Tibial artery (tissue), 4 donors: ENCODE measurements at places on chromosomes 12 and 14.

DNA sequence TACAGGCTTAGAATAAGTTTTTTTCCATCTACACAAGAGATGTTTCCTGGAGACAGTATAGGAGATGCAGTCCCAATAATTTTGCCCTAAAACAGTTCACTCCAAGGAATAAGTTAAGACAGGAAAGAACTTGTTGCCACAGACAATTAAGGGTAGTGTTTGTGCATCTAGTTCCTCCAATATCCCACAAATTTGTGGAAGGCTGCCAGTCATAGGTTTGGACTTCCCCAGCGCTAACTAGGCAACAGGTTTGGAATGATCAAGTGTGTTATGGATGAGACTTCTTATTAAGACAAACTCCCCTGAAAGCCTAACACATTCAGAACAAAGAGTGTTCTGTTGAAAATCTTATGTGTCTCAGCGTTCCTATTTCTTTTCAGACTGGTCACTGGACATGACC lies 611.0 kb downstream of the CCER1 start:
- DNase-seq, result no peak

- no peak for DNase-seq
These were observed 39.5 kb upstream of the DACT1 start for GRCh38 chr14:58598028-58598803.

DNA sequence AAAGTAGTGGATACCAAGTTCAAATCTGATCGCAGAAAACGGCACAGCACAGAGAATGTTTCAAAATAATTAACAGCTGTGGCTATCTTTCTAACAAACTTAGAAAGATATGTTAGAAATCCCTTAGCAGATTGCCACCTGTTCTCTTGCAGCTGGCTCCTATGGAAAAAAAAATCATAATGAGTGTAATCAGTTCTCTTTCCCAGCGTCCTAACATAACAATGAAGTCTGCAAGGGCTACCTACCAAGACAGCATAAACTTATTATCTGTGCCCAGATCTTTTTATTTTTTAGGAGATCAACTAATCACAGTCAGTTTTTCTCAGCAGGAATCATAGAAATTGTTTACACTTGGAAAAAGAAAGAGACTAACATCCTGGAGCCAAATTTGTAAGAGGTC lies 358.6 kb upstream of the FOXG1 start:
- no peak for DNase-seq

DNA sequence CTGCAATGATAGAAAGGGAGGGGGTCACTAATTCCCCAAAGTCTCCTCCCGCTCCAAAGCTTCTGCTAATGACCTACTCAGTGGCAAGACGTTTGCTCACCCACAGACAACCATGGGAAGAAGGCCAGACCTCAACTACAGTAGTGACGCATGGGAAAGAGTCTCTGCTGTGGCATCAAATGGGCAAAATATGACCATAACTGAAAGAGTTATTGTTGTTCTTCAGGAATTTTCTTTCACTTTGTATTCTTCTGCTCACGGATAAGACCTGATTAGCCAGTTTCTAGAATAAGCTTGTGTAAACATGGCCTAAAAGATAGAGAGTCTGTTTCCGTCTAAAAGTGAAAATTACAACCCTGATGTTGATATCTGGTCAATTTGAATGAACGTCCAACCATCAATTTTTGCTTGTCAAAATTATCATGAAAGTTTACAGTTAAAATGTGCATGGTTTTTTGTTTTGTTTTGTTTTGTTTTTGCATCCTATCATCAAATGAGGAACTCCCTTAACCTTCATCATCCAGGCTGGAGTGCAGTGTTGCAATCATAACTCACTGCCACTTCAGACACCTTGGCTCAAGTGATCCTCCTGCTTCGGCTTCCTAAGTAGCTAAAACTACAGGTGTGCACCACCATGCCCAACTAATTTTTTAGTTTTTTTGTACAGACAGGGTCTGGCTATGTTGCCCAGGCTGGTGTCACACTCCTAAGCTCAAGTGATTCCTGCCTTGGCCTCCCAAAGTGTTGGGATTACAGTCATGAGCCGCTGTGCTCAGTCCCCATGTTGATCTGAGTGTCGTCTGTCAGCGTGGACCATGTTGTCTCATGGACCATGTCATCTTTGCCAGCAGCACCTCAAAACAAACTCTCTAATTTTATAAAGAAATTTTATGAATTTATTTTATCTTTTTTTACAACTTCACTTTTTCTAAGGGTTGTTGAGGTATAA lies 7.0 kb downstream of the KRT6B start:
- DNase-seq, result no peak

DNA sequence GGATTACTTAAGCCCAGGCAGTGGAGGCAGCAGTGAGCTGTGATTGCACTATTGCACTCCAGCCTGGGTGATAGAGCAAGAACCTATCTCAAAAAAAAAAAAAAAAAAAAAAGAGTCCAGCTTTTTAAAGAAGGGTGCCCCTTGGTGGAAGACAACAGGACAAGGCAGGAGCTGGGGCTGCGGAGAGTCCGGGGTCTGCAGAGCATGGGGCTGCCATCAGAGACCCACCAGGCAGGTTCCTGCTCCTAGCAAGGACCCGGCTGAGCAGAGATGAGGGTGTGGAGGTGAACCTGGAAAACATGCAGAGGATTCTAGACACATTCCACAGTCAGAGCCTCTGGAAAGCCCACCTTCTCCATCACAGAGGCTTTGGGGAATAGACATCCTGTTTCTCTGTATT lies 21.0 kb upstream of the CIPC start:
- no peak for DNase-seq

GRCh38 chr12:26406391-26406790 lies 211.0 kb downstream of the SSPN start:
- no peak for DNase-seq

DNA sequence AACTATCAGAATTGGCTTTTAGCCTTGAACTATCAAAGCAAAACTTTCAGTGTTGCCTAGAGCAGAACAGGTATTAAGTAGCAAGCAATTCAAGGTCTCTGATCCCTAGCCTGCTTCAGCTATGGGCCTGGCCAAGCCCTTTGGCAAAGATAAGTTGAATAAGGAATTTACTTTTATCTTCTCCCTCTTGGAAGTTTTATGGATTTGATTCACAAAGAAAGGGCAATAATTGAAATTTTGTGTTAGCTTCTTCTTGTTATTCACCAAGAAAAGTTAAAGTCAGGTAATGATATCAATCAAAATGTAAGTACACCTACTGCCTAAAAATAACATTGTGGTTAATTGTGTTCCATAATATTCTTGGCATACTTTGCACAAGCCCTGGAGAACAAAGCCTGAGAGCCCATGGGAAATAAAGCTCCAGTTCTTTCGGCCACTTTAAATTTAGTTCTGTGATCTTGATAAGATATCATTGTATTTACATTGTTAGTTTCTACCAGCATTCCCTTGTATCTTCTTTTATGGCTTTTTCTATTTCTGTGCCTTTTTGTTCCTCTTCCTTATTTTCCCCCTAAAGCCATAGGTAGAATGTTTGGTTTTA lies 158.0 kb downstream of the RAD51B start:
- no peak for DNase-seq

GRCh38 chr12:56677680-56678079 lies 10.4 kb downstream of the PTGES3 start:
- DNase-seq, result no peak
